Activated CD4-positive, alpha-beta memory T cell treated with anti-CD3 and anti-CD28 coated beads, Interleukin-2, amount 10 ng/mL, durations not matched to agents 7 days and 5 days (primary cell): ENCODE measurements at places on chromosomes 2 and 18.

- peaks cover 3% of the 10 kb centered on the region for H3K36me3 ChIP-seq
- H3K4me3 ChIP-seq = no peak overlapping the region
- DNase-seq = peak; percentile 78
- H3K27me3 ChIP-seq = peaks cover 32% of the 10 kb centered on the region
- H3K4me1 ChIP-seq = peaks cover 42% of the 10 kb centered on the region
- H3K27ac ChIP-seq = no peak overlapping the region
Measured at GRCh38 chr18:45690975-45691815, 32.8 kb upstream of the SLC14A1 start.

DNA sequence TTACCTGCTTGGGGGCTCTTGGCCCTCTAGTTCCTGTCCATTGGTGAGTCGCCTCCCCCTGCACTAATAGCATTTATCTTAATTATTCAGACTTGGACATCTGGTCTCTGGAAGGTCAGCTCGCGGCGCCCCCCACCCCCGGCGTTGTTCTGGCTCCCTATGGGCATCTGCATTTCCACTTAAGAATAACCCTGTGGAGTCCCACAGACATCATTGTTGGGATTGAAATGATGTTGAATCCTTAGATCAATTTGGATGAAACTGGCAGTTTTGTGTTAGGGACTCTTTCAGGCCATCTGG, 313.8 kb upstream of the HS6ST1 start:
- H3K36me3 ChIP-seq = no peaks in the 10 kb centered on the region
- no peak overlapping the region for H3K4me3 ChIP-seq
- H3K27me3 ChIP-seq = peaks cover 14% of the 10 kb centered on the region
- no peak overlapping the region for H3K27ac ChIP-seq
- H3K4me1 ChIP-seq = no peaks in the 10 kb centered on the region

- H3K4me3 ChIP-seq = no peak overlapping the region
- no peaks in the 10 kb centered on the region for H3K4me1 ChIP-seq
- H3K36me3 ChIP-seq = no peaks in the 10 kb centered on the region
- no peak for DNase-seq
Measured at GRCh38 chr2:63007813-63008458, 42.7 kb upstream of the OTX1 start.

GRCh38 chr2:88818381-88818780, 126.9 kb downstream of the RPIA start:
- no peaks in the 10 kb centered on the region for H3K4me1 ChIP-seq
- no peak overlapping the region for H3K27ac ChIP-seq
- DNase-seq = no peak
- no peaks in the 10 kb centered on the region for H3K27me3 ChIP-seq
- no peaks in the 10 kb centered on the region for H3K36me3 ChIP-seq

GRCh38 chr18:35609236-35609635, 27.7 kb downstream of the GALNT1 start:
- H3K4me1 ChIP-seq = peaks cover 16% of the 10 kb centered on the region
- H3K4me3 ChIP-seq = no peak overlapping the region
- H3K27ac ChIP-seq = no peak overlapping the region
- H3K27me3 ChIP-seq = no peaks in the 10 kb centered on the region
- peaks cover 7% of the 10 kb centered on the region for H3K36me3 ChIP-seq
